Stimulated activated CD8-positive, alpha-beta memory T cell treated with anti-CD3 and anti-CD28 coated beads, Interleukin-2, amount 100 ng/mL, for 48 hours (primary cell): ENCODE measurements at places on chromosomes 4 and X.

- DNase-seq, result no peak
These were observed 72.7 kb downstream of the SPRY1 start for GRCh38 chr4:123469245-123469644.

- no peak for DNase-seq
These were observed 8.7 kb upstream of the TIMP1 start for GRCh38 chrX:47573341-47574075.

DNA sequence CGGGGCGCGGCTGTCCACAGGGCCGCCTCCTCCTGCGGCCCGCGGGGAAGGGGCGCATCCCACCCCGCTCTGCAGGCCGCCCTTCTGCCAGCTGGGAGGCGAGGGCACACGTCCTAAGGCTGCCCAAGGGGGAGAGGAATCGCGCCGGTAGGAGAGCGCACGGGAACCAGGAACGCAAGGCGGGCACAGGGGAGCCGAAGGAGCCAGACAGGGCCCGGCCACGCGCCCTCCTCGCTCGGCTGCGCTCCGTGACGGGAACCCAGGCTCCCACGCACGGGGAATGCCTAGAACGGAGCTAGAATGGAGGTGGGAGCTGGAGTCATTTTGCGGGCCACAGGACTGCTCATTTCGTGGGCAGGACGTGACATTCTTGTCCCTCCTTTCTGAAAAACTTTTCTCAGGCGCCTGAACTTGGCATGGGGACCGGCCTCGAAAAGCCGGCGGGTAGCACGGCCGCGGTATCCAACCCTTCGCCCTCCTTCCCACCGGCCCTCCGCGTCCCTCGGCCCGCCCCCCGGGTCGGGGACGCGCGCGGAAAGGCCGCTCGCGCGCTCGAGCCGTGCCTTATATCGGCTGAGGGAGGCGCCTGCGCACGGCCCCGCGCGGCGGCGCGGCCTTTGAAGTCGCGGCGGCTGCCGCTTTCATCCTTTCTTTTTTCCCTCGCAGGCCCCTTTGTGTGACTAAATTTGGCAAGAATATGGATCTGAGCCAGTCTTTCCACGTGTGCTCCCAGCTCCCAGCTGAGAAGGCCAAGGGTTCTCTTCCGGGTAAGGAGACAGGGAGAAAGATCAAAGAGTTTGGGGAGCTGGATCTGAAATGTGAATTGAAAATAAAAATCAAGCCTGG, 4.2 kb upstream of the LEF1 start:
- peak; percentile 58 for DNase-seq

GRCh38 chrX:21929209-21929608, 11.3 kb upstream of the SMS start:
- DNase-seq, result no peak
